ENCODE measurements at places on chromosomes 13 and 19. TPM values are rescaled to one million over a fixed set of nuclear protein-coding genes. Genes with fewer than 3 reads are reported as not detected.

DNA sequence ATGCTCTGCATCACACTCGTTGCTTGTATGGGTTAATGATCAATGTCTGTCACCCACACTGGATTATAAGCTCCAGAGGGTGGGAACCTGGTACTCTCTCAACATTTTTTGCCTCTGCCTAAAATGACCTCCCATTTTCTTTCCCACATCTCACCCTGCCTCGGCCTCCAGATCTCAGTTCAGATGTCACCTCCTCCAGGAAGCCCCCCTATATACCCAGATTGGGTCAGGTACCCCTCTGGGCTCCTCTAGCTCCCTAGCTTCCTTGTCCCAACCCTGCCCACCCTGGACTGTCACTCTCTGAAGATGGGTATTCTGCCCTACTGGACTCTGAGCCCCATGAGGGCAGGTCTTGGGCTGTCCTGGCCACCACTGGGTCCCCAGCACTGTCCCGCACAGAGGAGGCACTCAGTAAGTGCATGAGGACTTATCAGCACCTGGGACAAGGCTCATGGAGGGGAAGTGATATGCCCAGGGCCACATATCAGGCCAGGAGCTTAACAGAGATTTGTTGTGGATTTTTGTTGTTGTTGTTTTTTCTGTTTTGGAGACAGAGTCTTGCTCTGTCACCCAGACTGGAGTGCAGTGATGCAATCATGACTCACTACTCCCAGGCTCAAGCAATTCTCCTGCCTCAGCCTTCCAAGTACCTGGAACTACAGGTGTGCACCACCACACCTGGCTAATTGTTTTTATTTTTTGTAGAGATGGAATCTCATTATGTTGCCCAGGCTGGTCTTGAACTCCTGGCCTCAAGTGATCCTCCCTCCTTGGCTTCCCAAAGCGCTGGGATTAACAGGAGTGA is 23.8 kb downstream of the PRKD2 start:
- DNase-seq: no peak

GRCh38 chr19:16400911-16401591 is 70.7 kb downstream of the EPS15L1 start:
- peak; percentile 46 for DNase-seq

GRCh38 chr13:84466461-84466860 is 584.2 kb upstream of the SLITRK1 start:
- no peak for DNase-seq

GRCh38 chr19:22935151-22935550 is 67.8 kb downstream of the ZNF728 start:
- DNase-seq: no peak

DNA sequence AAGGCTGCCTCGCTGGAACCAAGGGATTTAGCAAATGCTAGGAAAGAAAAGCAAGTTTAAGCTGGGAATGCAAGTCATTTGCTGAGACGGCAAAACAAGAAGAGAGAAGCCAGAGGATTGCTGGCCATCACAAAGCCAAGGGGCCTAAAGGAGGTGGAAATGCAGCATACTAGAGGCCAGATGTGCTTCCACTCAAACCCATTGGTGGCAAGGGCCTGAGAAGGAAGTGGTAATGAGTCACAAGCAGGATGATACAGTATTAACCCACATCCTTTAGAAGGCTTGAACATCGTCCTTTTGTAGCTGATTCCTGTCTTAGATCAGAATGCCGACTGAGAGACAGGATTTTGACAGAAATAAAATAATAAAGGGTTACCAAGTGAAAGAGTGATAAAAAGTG is 68.2 kb downstream of the ITGBL1 start:
- DNase-seq: no peak

- no peak for DNase-seq
These were observed 18.5 kb downstream of the POU2F2 start for GRCh38 chr19:42113641-42114348.

TRAPPC6A gene
- 15.0 TPM for total RNA-seq

Data from Right ventricle myocardium superior (tissue), 1 donor.